ENCODE measurements at places on chromosomes 1 and 21.

DNA sequence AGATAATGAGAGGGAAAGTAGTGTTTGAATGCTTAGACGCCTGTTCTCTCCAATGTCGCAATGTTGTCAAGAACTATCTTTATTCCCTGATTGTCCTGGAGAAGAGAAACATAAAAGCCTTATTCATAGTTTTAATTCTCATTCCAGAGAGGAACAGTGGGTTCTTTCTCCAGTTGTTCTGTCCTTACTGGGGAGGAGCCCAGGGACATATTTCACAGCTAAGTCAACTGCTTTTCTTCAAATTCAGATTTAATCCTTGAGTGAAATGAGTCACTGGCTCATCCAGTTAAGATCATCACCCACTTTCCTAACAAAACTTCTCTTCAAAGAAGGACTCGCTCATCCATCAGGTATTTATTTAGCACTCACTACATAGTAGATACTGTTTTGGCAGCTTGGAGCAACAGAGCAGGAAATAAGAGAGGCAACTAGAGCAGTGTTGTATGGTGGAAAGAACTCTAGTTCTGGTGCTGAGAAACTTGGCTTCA, 365.7 kb upstream of the USP24 start:
- no peak for DNase-seq

GRCh38 chr1:205211839-205212536, 486 bp upstream of the DSTYK start:
- no peak for DNase-seq

DNA sequence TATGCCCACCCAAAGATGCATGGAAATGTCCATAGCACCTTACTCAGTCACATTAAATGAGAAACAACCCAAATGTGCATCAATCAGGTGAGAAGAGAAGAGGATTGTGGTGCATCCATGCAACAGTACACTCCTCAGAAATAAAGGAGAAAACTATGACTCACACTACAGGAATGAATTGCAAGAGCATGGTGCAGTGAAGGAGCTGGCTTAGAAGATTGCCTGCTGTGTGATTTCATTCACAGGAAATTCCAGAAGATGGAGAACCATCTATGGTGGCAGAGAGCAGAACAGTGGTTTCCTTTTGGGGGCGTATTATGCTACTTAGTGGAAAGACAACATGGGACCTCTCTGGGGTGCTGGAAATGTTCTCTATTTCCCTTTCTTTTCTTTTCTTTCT, 278.6 kb upstream of the AJAP1 start:
- no peak for DNase-seq

- DNase-seq, result no peak
Observed at GRCh38 chr21:46193829-46194373, 9.6 kb upstream of the SPATC1L start.

DNA sequence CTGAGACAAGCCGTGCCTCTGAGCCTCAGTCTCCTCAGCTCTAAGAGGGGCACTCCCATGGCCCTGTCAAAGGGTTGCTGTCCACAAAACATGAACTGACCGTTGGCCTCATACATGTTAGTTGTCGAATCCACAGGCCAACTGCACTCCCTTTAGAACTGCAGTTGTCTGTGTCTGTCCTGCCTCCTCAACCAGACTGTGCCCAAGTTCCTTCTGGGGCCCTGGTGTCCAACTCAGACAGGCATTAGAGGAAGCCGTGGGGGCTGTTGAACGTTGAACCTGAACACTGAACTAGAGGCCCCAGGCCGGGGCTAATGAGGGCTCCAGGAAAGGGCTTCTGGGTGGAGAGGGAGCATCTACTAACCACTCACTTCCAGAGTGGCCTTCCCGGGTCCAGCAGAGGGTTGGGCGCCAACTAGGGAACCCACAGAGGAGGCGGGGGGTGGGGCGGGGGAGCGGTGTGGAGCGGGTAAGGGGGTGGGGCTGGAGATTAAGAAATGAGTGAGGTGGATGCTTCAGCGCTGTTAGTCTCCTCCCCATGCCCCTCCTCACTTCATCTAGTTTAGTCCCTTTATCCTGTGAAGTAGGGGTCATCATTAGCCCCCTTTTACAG, at the start of gene RAB42:
Gene RAB42 (plus strand): TSS at position 558 of the 613 bp plus-strand sequence. CDS start 247 bp downstream, outside the sequence.
- peak; percentile 4 for DNase-seq

GRCh38 chr1:17661546-17662157, 93.5 kb upstream of the ACTL8 start:
- peak; percentile 41 for DNase-seq

DNA sequence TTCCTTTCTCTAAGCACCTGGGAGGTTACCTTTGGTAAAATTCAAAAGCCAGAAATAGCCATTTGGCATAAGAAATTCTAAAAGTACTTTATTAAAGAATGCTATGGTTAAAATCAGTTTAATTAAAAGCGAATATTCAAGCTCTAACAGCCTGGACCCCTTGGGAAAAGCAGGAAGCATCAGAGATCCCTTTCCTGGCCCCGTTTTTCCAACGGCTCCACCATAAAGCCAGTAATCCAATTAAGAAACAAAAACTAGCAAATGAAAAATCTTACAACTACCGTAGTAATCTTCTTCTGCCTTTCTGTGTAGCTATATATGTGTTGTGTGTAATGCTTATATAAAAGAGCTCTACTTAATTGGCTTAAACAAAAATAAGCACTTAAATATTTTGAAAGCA, 33.5 kb upstream of the NEK2 start:
- DNase-seq, result no peak

DNA sequence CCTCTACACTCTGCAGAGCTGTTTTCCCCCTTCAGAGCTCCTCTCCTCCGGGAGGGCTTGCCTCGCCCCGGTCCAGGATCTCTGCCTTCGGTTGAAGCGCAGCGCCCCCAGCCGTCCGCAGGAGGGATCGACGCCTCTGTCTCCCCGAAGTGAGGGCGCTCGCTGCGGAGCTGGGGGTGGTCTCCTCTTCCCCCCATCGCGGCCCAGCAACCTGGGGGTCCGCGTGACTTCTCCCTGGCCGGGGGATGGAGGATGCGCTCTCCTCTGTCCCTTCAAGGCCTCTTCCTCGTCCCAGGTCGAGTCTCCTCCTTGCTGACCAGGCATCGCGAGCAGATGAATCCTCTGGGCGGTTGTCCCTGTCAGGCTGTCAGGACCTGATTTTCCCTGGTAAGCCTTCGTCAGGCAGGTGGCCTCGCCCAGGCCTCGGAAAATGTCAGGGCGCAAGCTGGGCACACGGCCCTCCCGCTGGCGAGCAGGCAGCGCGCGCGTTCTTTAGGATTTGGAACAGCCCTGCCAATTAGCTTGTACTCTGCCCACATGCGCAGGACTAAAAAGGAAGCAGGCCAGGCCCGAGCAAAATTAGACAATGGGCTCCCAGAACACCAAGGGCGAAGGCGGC, 90.5 kb downstream of the EDEM3 start:
- DNase-seq, result no peak

DNA sequence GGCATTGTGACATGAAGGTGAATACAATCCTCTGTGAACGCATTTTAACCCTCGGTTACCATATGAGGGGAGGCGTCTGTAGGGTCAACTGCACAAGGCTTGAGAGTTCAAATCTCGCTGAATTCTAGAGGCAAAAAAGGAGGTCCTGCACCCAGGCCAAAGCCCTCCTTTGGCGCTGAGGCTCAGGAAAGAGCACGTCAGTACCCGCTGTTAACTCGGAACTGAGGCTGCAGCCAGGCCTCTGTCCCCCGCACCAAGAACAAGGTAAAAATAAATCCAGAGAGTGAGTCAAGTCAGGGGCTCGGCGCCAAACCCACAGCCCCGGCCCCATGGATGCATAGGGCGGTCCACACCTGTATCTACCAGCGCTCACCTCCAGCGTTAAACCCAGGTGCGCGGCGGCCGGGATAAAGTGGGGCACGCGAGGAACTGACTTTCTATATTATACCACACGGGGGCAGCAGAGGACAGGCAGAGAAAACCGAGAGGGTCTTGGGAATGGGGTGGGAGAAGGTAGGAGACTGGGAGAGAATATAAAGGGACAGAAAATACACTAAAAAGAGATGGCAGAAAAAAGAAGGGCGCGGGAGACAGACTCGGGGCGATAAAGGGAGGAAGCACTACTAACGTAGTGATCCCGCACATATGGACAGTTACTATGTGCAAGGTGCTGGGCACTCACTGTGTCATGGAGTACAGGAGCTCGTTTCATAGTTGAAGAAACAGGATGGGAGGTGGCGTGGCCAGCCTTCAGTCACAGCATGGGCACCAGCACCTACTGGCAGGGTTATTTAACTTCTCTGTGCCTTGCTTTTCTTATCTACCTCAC, 54.9 kb downstream of the DMRTA2 start:
- DNase-seq, result peak; percentile 16

- no peak for DNase-seq
Observed at GRCh38 chr1:228204958-228205357, 2.9 kb upstream of the OBSCN start.

- DNase-seq, result no peak
Observed at GRCh38 chr1:212983482-212983881, 32.2 kb downstream of the ANGEL2 start.

All from NCI-H524 (cell line).